CD4-positive, alpha-beta T cell treated with Interleukin-6 at 100 ng/mL for 8 hours (primary cell): ENCODE measurements at places on chromosomes 7 and 10.

DNA sequence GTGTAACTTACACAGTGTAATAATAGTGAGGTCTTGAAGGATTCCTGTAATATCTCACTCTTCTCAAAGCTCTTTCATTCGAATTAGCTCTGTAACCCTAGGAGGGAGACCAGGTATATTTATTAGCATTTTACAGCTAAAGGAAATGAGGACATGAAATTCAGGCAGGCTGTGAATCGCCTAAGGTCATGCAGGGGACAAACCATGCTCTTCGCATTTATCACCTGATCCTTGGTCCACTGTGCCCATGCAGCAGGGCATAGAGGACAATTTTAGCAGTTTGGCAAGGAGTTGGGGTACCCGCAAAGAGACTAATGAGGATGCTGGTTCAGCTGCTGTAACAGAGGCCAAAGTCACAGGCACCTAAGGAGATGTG is 14.8 kb upstream of the LAMB1 start:
- no peak for DNase-seq

DNA sequence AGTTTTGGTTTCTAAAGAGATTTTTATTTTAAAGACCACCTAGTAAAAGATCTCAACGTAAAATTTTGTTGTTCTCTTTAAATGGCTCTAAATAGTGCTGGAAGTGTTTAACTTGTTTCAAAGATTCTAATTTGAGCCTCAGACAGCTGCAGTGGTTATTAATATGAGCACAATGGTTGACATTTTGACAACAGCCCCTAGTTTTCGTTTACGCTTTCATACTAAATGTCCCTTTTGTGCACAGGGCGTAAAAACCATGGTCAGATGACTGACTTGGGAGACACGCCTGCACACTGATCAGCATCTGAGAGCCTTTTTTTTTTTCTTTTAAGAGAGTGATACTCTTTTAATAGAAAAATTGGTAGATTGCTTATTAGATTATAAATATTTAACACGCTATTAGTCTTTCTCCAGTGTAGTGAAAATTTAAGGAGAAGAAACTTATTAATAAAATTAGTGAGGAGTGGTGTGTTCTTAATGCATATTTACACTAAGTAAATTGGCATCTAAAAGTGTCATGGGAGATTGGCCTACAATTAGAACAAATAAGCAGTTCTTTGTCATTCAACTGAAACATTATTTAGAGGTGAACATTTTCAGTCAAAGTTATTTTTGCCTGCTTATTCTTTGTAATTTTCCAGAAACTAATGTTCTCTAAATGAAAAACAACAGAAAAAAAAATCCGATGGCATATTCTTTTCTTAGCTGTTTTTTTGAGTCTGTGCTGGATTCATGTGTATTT is 182.8 kb upstream of the PHYHIPL start:
- DNase-seq = no peak

DNA sequence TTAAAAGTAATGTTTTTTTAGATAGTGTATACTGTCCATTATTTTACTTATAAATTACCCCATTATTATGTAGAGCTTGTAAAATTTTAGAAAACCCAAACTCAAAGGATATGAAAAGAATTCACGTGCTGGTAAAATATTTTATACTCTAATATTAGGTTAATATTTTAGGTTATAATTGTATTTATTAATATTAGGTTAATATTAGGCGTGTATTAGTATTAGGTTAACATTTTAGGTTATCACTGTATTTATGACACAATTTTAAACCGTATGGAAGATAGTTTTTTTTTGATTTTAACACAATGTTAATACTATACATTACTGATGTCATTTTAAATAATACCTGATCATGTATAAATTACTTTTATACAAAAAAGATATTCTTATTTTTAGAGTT is 48.5 kb downstream of the ARL4A start:
- no peak for DNase-seq

GRCh38 chr10:69951658-69952057 is 101.0 kb upstream of the MACROH2A2 start:
- DNase-seq = no peak

DNA sequence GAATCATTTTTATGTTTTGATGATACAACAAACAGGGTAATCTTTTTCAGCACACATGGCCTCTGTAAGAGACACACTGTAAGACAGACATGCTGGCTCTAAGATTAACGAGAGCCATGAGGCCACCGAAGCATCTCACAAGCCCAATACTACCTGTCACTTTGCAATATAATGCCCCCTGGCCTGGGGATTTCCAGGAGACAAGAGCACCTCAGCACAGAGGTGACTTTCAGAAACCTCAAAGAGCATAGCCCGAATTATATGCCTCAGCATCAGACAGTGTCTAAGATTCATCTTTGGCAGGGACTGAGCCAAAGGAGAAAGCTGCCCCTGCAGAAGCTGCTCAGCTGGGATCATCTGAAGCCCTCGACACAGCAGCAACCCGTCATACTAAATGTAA is 44.2 kb upstream of the TMEM213 start:
- no peak for DNase-seq

GRCh38 chr10:26859241-26860101 is 1.3 kb downstream of the ABI1 start:
- DNase-seq = no peak

GRCh38 chr7:102080019-102080433 is 206.6 kb upstream of the SH2B2 start:
- no peak for DNase-seq

DNA sequence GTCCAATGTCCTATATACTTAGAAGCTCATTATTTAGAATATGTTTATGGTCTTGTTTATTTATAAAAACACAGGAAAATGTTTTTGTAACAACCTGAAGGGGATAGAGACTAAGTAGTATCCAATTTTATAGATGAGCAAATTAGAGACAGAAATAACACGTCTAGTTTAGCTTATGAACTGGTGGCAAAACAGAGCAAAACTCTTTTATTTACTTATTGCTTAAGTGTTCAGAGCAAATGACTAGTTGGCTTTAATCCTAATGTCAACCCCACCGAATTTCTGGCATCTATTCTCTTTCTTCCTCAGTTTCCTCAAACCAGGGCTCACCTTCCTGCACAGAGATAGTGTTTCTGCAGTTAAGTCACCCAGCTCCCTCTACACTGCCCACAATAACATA is 792.8 kb downstream of the REEP3 start:
- DNase-seq = no peak

DNA sequence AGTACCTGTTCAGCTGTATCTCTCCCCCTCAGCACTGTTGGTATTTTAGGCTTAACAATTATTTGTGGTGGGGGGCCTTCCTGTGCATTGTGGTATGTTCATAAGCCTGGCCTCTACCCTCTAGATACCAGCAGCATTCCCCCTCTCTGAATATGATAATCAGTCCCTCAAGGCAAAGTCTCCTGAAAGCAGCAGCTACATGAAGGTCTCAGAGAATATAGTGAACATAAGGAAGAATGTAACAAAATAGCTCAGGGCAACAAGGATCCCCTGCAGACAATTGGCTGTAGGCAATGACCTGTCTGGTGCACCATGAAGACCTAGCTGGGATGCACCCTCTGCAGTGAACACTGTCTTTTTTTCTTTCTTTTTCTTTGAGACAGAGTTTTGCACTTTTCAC is 86.4 kb downstream of the CTBP2 start:
- no peak for DNase-seq

GRCh38 chr10:6035931-6036575 is 26.1 kb downstream of the IL2RA start:
- DNase-seq = no peak

DNA sequence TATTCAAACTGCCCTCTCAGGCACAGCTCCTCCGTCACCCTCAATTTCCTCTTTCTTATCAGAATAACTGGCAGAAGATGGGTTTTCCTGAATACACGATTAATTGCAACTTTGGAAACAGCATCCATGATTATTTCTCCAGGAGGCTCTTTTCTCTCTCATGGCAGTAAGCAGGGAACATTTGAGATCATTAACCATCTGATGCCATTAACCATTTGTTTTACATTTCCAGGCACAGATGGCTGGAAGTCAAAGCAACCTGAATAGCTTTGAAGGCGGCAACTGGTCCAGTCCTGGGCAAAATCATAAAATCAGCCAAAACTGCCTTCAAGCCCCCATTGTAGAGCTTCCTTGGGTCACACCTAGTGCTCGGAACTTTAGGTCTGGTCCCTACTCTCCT is 289.5 kb upstream of the AOAH start:
- DNase-seq = no peak

DNA sequence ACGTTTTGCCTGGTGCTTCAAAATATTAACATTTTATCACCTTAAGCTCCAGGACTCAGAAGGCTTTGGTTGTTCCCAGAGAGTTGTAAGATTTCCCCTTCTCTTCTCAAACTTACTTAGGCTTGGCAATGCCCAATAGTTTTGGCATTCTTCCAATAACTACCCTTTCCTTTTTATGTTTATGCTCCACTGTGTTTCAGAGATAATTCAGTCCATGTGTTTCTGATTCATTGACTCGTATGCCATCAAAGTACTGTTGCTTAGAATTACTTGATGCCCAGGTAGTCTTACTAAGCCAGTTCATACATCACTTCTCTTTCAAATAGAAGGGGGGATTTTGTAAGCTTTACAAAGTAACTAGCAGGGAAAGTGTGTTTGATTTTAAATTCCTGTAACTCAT is 66.6 kb downstream of the AGMO start:
- no peak for DNase-seq

GRCh38 chr10:104218751-104219150 is 13.4 kb downstream of the CFAP43 start:
- no peak for DNase-seq

- no peak for DNase-seq
These were observed 7.0 kb downstream of the OSBPL3 start for GRCh38 chr7:24972991-24973390.

DNA sequence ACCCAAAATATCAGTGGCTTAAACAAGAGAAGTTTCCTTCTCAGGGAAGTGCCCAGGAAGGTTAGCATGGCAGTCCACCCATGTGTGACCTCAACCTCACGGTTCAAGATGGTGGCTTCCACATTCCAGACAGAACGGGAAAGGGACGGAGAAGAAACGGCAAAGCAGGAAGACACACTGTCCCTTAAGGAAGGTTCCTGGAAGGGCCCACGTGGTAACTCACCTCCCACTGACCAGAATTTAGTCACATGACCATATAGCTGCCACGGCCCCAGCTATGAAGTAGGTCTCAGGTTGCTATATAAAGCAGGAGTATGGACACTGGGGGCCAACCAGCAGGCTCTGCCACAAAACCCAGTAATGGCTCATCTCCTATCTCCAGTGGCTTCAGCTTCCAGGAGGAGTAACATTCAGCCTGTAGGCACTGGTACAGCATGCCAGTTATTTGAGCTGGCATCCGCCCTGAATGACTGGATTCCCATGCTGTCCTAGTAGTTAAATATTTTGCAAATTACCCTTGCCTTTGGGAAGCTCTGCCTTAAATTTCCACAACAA is 278.5 kb upstream of the KLF14 start:
- DNase-seq = no peak

DNA sequence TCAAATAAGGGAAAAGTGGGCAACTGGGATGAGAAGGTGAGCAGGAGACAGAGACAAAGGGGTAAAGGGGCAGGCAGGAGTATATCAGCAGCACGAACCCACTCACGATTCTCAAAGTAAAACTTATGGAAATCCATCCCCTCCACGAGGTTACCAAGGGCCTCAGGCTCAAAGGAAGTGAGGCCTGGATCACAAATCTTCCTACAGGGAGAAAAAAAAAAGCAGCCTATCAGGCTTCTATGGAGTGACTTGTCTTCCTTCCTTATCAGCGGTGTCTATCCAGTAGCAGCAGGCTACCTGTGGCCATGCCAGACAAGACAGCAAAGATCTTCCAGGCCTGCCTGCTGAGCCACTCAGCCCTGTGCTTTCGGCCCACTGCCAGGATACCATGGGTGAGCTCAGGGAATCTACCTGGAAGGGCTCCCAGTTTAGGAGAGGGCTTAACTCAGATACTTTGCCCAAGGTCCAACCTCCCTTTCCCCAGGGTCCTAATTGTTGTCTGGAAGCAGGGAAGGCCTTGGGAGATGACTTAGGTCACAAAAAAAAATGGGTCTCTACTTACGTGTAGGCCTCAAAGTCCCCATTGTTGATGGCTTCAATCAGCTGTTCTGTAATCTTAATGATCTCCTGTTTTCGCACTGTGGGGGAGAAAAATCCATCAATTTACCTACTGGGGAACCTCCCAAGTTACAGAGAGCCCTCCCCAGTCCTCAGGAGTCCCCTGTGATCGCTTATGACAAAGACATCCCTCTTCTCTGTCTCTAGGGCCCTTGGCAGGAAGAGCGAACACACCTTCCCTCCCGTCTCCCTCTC is 5.7 kb upstream of the NDST2 start:
- no peak for DNase-seq

DNA sequence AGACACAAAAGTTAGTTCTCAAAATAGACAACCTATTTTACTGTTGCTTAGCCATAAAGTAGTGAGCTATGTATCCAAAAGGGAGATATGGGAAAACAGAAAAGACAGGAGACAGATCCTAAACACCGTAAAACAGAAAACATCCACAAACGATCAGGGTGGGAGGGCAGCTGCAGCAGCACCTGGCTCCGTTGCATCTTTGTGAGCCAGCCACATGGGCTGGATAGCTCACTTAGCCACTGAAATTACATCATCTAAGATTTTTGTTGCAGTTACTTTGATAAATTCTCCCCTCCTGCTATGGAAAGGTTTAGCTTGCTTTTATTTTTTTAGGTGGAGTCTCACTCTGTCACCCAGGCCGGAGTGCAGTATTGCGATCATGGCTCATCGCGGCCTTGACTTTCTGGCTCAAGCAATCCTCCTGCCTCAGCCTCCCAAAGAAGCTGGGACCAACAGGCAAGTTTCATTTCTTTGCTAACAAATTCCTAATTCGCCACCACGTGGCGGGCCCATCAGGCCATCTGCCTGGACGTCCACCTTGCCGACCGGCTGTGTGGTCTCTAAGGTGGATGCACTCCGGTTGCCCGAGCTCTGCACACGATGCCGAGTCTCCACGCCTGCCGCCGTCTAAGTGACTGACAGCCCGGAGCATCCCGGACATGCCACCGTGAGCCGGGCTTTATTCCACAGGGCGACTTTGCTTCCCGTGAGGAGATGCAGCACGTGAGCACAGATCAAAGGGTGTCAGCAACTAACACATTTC is 159.8 kb downstream of the DIP2C start:
- DNase-seq = no peak

DNA sequence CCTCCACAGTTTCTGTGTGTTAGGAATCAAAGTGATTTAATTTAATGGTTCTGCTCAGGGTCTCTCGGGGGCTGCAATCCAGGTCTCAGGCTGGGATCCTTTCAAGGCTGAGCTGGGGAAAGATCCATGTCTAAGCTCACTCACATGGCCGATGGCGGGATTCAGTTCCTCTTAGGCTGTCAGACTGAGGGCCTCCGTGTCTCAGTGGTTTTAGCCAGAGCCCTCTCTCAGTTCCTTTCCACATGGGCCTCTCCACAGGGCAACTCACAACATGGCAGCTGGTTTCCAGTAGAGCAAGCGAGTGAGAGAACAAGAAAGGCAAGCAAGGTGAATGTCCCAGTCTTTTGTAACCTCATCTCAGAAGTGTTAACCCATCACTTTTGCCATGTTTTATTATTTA is 26.9 kb downstream of the CAV1 start:
- no peak for DNase-seq

DNA sequence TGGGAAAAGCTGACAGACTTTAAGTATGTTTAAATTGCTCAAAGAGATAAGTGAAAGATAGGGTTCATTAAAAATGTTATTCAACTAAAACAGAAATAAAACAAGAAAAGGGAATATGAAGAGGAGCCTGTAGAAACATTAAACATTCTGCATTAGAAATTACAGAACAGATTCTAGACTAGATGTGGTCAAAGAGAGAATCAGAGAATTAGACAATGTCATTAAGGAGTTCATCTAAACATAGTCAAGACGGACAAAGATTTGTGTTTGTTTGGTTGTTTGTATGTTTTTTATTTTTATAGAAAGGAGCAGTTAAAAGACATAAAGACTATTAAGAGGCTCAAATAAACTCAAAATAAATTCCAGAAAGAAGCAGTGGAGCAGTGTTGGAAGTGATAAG is 80.0 kb downstream of the NKX6-2 start:
- DNase-seq = no peak
